CD4-positive, alpha-beta T cell treated with Interleukin-15 for 1 hour (primary cell): ENCODE measurements at places on chromosomes 2 and 18.

GRCh38 chr2:120396013-120396860 lies 50.3 kb downstream of the INHBB start:
- DNase-seq, result no peak

GRCh38 chr2:167334146-167334742 lies 446.0 kb downstream of the XIRP2 start:
- no peak for DNase-seq

GRCh38 chr18:30855762-30856161 lies 186.8 kb downstream of the DSC3 start:
- no peak for DNase-seq

DNA sequence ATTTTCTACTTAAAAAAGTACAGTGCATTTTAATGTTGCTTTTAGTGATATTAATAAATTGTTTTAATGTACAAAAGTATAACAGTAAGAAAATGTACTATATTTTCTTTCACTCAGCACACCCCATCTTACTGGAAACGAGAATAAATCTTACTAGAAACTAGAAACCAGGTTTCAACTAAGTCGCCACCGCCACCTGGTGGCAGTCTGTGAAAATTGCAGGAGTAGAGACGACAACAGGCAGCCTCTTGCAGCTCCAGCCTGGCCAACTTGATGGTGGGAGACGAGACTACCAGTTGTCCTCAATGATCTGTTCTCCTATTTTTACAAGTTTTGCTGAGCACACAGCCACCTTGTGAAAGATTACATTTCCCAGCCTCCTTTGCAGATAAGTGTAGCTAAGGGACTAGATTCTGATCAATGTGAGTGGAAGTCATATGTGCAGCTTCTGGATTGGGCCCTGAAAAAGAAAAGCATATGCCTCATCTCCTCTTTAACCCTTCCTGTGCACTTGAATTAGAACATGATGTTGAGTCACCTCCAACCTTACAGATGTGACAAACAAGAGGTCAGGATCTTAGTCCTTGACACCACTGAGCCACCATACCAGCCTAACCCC lies 8.7 kb downstream of the OTOF start:
- DNase-seq, result peak; percentile 43

- DNase-seq, result no peak
These were observed 5.7 kb downstream of the EHD3 start for GRCh38 chr2:31239593-31240177.

DNA sequence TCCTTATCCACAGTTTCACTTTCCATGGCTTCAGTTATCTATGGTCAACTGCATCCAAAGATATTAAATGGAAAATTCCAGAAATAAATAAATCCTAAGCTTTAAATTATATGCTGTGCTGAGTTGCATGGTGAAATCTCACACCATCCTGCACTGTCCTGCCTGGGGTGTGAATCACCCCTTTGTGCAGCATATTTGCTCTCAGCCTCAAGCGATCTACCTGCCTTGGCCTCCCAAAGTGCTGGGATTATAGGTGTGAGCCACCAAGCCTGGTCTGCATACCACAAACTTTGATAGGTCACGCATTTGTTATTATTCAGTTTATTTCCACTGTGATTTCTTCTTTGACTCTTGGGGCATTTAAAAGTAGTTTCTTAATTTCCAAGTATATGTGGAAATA lies 117.2 kb downstream of the SPIRE1 start:
- DNase-seq, result no peak

GRCh38 chr2:191866195-191866594 lies 19.3 kb upstream of the CAVIN2 start:
- no peak for DNase-seq

DNA sequence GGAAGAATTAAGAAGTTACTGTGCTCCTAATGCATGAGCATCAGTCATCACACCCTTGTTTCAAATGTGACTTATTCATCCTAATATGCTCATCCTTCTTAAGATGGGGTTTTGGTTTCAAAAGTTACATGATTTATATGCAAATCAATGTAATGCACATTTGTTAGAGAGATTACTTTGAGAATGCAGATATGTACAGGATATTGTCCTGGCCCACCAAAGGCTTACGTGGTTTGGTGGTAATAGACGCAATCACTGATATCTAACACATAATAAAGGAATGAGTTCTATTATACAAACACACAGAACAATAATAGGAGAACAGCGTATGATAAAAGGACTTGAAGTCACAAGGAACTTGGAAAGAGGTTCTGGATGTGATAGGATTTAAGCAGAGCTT lies 11.1 kb upstream of the COL5A2 start:
- no peak for DNase-seq

- peak; percentile 30 for DNase-seq
These were observed 128.0 kb downstream of the ARL4C start for GRCh38 chr2:234368861-234369261.

DNA sequence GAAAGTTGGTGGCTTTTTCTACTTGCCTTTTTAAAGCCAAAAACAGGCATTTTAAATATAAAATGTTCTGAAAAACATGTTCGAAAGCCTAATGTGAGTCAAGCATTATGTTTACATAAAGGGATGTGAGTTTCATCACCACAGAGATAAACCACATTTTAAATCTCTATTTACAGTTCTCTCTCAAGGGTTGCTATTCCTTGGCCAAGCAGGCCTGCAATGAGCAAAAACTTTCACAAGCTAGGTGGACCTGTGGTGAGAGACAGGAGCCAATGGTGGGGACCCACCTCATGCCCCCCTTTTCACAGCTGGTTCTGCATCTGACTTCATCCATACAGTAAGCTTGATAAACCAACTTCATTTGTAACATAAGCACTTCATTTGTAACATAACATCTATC lies 65.1 kb downstream of the CUL3 start:
- peak; percentile 18 for DNase-seq

GRCh38 chr2:98467082-98467536 lies 22.5 kb downstream of the INPP4A start:
- DNase-seq, result no peak
